ENCODE measurements at places on chromosomes 4 and X.

DNA sequence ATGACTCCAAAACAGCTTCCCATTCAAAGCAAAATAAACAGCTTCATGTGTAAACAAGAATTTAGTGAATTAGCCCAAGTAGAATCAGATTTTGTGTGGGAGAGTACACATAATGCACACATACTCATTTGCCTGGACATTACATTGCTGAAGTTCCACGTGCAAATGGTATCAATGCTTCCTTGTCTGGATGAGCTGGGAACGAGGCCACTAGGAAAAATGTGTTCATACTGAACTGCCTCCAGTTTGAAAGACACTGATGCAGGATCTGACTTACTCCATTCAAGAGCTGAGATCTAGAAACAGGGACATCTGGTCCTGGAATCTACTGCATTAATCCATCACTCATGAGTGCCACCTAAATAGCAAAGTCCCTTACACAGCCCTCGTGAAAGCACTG is 228.0 kb downstream of the APBB2 start:
- no peak for DNase-seq

DNA sequence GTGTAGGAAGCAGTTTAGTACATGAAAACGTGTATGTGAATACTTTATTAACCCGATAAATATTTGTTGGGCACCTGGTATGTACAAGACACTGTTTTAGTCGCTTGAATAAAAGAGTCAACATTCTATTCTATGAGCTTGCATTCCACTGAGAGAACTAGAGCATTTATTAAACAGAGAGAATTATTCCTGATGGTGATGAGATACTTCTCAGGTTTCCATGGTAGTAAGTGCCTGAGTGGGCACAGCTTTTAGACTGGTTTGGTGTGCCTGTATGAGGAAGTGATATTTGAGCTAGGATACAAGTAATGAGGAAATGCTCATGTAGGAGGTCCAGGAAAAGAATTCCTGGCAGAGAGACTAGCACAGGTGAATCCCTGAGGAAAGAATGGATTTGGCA is 94.2 kb downstream of the ATP10D start:
- DNase-seq = no peak

DNA sequence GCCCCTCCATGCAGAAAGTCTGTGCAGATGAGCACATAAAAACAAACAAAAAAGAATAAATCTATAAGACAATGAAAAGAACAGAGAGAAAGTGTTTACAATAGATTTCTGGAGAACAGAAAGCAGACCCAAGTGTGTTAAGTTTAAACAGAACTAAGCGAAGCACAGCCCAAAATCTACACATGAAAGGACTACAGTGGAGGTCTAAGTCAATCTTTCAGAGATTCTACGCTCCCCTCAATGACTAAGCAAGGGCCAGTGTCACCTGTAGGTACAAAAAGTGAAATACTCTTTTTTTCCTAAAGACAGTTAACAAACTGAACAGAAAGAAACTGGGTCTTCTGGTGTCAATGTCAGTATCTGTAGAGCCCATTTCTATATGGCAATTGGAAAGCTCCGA is 18.2 kb downstream of the CLOCK start:
- no peak for DNase-seq

DNA sequence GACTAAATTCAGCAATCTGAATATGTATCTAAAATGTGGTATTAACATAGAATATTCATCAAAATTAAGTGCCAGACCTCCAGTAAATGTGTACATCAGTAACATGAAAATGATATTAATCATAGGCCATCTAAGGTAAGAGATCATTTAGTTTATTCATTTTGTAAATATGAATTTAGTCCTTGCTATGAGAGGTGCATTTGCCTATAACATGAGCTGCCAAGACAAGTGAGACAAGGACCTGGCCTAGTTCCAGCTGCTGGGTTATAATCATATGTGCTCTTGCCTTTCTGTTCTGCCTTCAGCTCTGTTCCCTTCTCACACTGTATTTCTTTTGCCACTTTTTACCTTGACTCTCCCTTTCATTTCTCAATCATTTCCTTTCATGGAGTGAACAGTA is 160.0 kb downstream of the STIM2 start:
- no peak for DNase-seq

DNA sequence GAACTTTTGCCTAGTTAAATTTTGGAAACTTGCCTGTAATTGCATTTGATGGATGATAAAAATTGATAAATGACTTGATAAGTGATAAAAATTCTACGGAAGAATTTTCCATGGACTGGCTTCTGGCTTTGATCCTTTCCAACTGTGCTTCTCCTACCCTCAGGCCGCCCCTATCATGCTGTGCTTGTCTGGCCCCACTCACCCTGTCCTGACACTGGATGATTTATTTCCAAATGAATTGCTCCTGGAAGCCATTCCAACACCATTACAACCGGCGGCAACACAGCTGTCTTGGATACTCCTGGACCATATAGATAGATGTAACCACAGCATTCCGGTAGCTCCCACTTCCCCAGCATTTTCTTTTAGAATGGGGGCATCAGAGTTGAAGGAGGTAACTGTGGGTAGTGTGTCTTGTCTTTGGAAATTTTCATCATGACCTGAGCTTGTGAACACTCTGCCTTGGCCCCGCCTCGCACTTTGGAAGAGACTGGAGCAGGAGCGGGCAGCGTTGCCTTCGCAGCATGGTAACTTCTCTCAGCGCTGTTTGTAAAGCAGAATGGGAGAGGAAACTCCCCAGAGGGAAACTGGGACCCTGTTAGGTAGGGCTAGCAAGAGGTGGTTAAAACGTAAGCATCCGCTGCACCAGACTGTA is 77.4 kb downstream of the TBL1X start:
- DNase-seq = no peak

DNA sequence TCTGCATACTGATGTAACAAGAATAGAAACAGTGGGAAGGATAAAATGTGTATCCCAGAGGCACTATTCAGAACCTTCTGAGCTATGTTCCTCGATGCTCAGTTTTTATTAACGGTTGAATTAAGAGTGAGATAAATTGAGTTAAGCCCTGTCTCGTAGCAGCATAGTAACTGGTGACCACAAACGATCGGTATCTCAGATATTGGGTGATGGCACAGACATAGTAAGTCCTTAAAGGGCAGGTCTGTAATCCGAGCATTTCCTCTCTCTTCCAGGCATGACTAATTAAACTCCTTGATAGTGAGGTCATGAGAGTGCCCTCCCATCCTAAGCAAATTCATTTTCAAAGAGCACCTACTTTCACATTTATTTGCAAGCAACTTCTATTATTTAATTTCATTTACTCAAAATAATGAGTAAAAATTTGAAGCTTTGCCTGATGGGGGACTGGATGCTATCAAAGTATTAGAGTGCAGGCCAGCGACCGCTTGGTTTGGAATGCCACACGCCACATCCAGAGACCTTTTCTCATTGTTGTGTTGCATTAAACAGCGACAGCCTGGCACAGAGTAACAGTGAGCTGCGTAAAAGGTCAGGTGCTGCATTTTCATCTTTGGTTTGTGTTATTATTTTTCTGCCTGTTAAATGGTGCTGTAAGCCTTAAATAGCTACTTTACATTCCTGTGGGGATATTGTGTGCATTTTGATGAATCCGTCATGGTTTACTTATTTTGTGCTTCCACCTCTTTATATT is 101.9 kb downstream of the PCDH7 start:
- no peak for DNase-seq

DNA sequence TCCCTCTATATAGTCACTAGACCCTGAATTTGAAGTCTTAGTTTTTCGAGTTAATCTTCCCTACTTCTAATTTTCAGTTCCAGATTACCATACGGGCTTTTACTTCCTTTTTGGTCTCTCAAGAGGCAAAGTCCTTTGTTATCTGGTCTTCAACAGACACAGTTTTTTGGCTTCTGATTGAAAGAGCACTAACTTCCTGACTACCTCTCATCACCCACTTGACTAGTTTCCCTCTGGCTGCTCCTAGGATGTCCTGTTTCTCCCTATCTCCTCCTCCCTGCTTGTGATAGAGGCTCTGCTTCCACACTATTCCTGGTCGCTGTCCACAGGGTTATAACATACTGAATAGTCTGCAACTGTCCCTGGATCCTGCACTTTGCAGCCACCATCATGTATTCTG is 16.7 kb upstream of the WDR44 start:
- DNase-seq = no peak

GRCh38 chrX:12011075-12011474 is 127.2 kb upstream of the FRMPD4 start:
- no peak for DNase-seq

DNA sequence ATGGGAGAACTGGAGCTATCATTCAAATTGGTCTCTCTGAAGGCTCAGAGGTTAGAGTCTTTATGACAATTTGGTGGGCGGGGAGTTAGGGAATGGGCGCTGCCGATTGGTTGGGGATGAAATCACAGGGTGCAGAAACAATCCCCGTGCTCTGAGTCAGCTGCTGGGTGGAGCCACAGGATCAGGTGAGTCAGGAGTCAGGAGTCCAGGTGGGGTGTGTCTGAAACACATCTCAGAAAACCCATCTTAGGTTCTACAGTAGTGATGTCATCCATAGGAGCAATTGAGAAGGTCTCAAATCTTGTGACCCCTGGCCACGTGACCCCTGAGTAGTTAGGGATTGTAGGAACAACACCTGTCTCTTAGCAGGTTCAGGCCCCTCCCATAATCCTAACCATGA is 41.6 kb upstream of the TLR3 start:
- no peak for DNase-seq

GRCh38 chr4:37452952-37453280 is 208.4 kb downstream of the NWD2 start:
- no peak for DNase-seq

DNA sequence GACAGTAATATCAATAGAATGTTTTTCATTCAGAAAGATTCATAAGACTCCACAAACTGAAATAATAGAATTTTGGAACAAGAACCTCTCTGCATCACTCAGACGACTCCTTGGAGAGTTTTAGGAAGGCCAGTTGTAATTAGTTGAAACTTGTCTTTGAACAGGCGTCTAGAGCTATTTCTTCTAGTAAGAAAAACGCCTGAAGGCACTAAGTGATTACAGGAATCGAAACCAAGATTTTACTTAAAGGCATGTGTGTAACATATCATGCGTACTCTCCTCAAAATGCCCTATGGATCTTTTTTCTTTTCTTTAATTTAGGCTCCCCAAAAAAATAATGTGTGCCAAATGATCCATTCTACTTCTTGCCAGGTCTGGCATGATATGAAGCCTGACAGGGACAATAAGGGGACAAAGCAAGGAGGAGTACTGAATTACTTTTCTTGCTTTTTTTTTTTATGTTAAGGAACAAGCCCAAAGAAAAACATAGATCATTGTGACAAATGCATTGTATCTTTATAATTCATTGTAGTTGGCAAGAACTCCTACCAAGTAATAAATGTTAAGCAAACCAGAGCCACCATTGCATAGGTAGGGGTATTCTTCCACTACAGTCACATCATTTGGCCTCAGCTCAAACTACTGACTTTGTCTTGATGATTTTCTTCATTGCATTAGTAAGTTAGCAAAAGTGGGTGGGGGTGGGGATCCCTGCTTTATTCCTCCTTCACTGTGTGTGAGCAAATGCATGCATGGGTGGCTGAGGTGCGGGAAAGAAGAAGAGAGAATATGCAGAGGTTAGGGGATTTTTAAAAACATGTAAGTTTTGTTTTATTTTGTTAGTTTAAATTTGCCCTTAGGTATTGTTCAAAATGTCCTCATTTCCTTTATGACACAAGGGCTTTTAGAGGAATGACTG is 79.9 kb upstream of the ATOH1 start:
- DNase-seq = no peak

GRCh38 chr4:149026696-149027095 is 584.5 kb upstream of the NR3C2 start:
- no peak for DNase-seq

GRCh38 chr4:127261476-127261875 is 371.3 kb upstream of the INTU start:
- DNase-seq = no peak

DNA sequence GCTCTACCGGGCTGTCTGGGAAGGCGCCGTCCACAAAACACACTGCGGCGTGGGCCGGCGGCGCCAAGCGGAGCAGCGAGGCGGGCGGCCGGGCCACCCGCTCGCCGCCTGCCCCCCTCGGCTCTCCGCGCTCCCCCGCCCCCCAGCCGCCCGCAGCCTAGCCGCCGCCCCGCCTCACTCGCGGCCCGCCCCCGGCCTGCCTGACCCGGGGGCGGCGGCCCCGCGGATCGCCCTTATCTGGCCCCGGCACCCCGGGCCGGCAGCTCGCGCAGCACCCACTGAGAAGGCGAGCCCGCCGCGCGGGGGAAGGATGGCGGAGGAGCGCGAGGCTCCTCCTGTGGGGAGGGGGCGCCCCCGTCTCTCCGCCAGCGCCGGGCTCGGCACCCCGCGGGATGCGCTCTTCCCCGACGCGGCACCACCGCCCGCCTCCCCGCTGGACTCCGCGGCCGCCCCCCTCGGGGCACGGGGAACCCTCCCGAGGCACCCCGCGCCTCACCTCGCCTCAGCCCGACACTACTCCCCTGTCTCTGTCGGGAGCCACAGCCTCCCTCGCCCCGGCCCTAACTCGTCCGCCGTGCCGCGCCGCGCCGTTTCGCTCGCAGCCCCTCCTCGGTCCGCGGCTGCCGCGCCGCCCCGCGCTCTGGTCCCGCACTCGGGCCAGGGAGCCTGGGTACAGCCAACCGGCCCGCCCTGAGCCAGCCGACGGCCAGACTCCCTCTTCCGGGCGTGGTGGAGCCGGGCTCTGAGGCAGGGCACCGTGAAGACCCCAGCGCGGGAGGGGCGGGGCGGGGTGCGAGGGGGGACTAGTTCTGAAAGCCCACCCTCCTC is 566 bp downstream of the ATP11C start:
- DNase-seq = no peak

DNA sequence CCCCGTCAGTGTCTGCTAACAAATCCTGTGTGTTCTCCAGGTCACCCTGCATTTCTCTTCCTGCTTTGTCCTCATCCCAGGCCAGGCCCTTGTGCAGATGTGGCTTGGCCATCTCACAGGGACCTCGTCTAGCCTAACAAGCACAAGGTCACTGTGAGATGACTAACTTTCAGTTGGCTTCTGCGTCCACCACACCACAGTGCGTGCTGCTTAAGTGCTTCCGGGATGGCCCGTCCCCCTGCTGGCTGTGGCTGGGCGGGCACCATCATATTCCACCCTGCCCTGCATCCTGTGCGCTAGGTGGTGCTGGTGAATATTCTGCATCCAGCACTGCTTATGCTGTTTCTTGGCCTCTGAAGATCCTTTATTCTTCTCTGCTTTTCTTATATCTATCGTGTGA is 33.8 kb downstream of the RBBP7 start:
- no peak for DNase-seq

DNA sequence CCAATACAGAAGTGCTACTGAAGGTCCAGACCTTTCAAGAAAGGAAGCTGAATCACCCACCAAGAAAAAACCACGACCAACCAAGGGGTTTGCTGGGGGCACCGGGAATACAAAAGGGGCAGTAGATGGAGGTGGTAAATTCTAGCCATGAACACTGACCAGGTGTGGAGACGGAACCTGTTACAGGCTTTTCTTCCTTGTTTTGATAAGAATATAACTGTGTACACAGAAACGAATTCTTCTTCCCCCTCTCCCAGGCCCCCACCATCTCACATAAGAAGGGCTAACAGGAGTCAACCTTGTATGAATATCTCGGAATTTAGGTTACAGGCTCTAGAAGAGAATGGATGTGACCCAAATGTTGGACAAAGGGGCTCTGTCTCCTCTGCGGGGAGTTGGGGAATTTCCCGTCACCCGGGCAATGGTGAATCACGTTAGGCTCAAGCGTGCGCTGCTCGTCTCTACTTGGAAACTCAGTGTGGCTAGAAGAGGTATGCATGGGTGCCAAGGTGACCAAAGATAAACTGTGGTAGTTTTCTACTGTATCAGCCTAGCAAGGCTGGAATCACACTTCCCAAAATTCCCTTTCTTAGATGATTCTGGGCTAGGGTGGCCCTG is 87.0 kb downstream of the AFAP1 start:
- DNase-seq = no peak

- no peak for DNase-seq
These were observed 9.5 kb downstream of the OGT start for GRCh38 chrX:71542411-71542810.
